Activated naive CD4-positive, alpha-beta T cell treated with anti-CD3 and anti-CD28 coated beads, Interleukin-2, amount 50 U/mL, for 72 hours (primary cell): ENCODE measurements at places on chromosomes 3 and 15. TPM values are rescaled to one million over a fixed set of nuclear protein-coding genes. Genes with fewer than 3 reads are reported as not detected.

DNA sequence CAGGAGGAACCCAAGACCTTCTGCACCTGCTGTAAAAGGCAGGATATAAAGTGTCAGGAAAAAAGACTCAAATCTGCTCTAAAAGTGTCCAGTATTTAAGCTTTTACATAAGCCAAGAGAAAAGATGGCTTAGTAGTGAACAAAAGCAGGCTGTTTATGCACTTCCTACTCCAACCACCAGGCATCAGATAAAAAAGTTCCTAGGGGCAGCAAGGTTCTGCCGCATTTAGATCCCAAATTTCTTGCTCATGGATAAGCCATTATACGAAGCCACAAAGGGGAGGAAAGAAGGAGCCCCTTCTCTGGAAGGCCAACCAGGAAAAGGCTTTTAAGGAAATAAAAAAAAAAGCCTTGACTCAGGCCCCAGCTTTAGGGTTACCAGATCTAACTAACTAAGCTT is 10.6 kb upstream of the SLC9C1 start:
- no peak for DNase-seq

- DNase-seq: no peak
Measured at GRCh38 chr15:31235311-31236183, 91.1 kb upstream of the KLF13 start.

GRCh38 chr3:178137831-178138230 is 398.4 kb upstream of the KCNMB2 start:
- no peak for DNase-seq

GRCh38 chr15:56919609-56920366 is 1.3 kb downstream of the TCF12 start:
- DNase-seq: peak; percentile 56

DNA sequence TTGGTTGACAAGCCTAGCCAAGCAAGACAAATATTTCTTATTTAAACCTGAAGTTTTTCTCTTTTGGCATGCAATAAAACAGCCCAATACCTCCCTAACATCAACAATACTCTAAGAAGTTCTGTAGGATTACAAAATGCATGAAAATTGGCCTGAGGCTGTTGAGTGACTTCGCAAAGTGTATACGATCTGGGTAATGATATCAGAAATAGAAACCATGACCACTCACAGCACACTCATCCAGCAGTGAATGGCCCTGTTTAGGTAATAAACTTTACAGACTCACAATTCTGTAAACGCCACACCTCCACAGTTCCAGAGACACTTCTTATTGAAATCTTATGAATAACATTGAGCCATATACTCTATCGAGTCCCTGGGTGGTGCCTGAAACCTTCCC is 83.0 kb upstream of the NAALADL2 start:
- DNase-seq: no peak

DNA sequence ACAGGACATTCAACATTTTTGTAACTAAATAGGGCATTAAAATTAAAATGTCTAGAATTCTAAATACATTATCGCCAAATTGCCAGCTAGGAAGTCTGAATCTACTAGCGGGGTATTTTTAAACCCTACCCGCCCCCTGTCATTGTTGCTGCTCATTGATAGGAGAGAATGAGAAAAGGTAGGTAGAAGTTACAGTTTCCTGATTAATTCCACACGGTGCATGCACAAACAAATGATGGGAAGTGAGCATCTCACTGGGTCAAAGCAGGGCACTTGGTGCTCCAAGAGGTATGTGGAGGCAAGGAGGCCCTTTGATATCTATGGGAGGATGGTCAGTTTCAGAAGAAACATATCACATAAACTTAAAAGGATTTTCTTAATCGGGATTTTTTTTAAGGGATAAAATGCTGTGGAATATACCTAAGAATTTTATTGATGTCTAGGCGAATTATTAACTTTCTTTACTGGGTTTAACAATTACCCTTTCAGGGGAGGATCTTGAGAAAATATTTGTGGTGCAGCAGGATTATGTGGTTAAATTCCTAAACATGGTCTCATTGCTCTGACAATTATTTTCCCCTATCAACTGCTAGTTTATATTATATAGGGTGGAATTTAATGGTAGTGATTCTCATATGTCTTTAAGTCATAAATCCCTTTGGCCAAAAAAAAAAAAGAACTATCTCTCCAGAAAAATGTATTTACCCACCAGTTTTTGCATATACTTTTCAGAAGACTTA is 236.0 kb upstream of the GOLGA6L4 start:
- DNase-seq: no peak

Gene EFCAB12
- total RNA-seq: 0.93 TPM

Gene CEP19
- total RNA-seq: 2.0 TPM

Gene CPN2
- total RNA-seq: not detected

Gene ECE2
- total RNA-seq: not detected

DNA sequence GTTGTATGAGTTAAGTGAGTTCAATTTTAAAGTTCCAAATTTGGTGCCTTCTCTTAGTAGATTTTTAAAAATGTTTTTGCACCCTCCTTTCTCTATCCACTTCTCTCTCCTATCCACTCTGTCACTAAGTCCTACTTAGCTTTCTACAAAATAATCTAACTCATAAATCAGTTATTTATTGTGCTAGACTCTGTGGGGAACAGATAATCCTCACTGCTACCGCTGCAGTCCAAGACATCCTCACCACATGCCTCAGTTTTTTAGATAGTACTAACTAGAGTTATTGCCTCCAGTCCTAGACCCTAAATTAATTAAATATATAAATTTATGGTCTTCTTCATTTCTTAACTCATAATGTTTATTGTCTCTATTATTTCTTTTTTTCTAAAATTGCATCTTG is 576.3 kb downstream of the GRM7 start:
- no peak for DNase-seq

DNA sequence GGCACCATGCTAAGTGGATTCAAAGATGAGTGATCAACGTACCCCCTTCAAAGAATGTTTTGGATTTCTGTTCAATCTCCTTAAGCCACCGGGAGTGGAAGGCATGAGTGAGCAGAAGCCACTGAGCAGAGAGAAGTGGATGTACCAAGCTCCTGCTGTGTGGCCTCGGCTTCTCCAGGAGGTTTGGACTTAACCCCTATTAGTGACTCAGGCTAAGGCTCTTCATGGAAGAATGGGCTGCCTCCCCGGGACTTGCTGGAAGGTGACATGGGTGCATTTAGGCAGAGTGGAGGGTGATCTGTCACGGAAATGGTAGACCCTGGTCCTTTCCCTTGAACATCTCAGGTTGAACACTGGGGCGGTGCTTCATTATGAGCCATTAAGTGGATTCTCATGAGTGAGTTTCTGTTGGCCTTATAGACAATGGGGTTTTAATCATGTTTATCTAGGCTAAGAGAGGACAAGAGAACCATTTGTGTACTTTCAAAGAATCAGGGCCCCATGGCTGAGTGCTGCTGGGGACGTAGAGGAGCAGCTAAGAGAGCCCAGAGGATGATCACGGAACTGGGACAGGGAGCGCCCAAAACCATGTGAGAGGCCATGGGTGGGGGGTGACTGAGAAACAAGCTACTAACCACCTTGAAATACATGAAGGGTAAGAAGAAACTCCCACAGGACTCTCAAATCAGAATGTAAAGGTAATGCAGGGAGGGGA is 62.2 kb downstream of the HES1 start:
- no peak for DNase-seq

Gene CFAP100
- not detected for total RNA-seq
